ENCODE measurements at places on chromosomes 2 and 18. TPM values are rescaled to one million over a fixed set of nuclear protein-coding genes. Genes with fewer than 3 reads are reported as not detected.

The IL36B gene
- not detected for total RNA-seq

The PRSS56 gene
- not detected for total RNA-seq

The LONRF2 gene
- 15.4 TPM for total RNA-seq

The ARHGEF4 gene
- total RNA-seq: 19.0 TPM

The RPE gene
- total RNA-seq: 20.0 TPM

The FTCDNL1 gene
- total RNA-seq: 2.8 TPM

The SANBR gene
- total RNA-seq: 10.3 TPM

The MOCOS gene
- total RNA-seq: 1.0 TPM

The PDE1A gene
- total RNA-seq: 0.58 TPM

The ABCG8 gene
- total RNA-seq: 8.9 TPM

The SULT1C2 gene
- 1.4 TPM for total RNA-seq

The SKA1 gene
- total RNA-seq: 2.8 TPM

The CDKL4 gene
- total RNA-seq: not detected

The ATP6V1B1 gene
- total RNA-seq: not detected

Data from stomach (tissue), 19 donors.